ENCODE measurements at places on chromosomes 6 and 20. TPM values are rescaled to one million over a fixed set of nuclear protein-coding genes. Genes with fewer than 3 reads are reported as not detected.
A peak's percentile ranks its signal among the peaks of the same experiment; 100 is the strongest.

GRCh38 chr20:41782730-41783406, 164.7 kb upstream of the CHD6 start:
- DNase-seq = no peak

DNA sequence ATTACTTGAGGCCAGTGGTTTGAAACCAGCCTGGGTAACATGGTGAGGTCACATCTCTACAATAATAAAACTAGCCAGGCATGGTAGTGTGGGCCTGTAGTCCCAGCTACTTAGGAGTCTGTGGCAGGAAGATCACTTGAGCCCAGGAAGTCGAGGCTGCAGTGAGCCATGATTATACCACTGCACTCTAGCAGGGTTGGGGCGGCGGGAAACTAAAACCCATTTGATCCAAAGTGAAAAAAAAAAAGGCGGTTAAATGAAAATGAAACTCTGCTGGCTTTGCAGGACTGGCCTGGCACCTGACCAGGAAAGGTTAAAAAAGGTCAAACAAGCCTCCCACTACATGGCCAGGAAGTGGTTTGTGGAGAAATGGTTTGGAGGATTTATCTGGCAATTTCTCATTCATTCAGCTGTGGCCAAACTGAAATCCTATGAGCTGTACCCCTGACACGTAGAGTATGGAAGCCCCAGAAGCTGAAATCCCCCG, 36.6 kb downstream of the MTRES1 start:
- DNase-seq = peak; percentile 47

DNA sequence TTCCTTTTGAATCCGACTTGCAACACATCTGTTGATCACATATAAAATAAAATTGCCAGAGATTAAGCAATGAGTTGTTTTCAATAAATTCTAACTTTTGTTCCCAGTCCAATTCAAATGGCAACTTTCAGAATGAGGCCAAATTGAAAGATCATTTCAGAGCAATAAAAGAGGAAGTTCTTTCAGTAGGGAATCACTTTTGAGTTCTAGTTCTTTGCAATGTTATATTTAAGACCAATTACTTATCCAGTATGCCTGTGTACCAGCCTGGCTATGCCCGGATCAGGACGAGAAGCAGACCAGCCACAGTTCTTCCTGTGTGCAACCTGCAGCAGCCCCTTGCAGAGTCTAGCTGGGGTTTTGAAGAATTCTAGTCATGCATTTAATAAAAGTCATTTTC, 232.5 kb downstream of the BTBD9 start:
- DNase-seq = no peak

DNA sequence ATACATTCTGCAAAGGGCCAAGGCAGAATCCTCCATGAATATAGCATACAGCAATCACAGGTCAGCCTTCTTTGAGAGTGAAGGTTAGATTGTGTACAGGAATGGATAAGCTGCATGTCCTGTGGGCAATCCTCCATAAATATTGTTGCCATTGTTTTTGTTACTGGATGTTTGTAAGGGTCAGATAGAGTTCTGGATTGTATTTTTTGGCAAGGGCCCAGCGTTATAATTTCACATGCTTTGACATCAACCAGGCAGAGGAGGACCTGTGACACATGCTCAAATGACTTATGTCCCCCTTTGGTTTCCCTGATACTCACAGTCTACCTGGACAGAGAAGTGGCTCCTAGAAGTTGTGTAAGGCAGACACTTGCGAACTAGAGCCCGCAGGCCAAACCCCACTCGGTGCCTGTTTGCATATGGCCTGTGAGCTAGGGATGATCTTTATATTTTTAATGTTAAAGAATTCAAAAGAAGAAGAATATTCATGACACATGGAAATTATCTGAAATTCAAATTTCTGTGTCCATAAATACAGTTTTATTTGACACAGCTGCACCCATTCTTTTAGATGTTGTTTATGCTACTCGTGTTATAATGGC, 5.4 kb downstream of the LY86 start:
- DNase-seq = peak; percentile 95

Gene TRDN
- not detected for total RNA-seq

All from dermis microvascular lymphatic vessel endothelial cell (primary cell).